ENCODE measurements at places on chromosomes 6 and 20. TPM values are rescaled to one million over a fixed set of nuclear protein-coding genes. Genes with fewer than 3 reads are reported as not detected.

DNA sequence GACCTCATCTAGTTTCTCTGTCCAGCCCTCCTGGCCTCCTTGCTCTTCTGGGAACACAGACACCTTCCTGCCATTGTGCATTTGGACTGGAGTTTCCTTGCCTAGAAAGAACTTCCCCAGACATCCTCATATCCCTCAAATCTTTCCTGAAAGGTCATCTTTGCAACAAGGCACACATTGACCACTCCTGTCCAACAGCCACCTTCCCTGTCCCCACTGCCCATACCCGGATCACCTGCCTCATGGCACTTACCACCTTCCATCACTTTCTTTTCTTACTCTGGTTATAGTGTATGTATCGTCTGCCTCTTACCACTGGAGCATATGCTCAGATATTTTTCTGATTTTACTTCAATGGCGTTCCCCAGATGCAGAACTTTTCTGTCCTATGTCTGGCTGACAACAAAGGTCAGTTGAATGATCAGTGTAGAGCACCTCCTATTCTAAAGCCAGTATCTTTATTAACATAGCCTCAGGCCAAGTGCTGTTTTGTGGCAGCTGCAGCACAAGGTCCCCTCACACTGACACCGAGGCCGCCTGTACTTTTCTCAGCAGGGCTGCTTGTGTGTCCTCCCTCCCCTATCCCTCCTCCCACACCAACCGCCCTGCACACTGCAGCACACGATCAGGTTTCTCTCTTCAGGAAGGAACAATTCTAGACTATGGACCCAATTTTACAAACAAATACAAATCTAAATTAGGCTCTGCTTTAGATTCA is 4.1 kb downstream of the HLA-C start:
- DNase-seq = no peak

The SESN1 gene
- total RNA-seq = 90.2 TPM

The PI3 gene
- total RNA-seq = 4.8 TPM

The SNX9 gene
- total RNA-seq = 39.9 TPM

The TSBP1 gene
- not detected for total RNA-seq

The CRISP3 gene
- total RNA-seq = 17.9 TPM

GRCh38 chr6:10586302-10586701 is 65.2 kb downstream of the GCNT2 start:
- no peak for DNase-seq

- no peak for DNase-seq
Measured at GRCh38 chr6:15121443-15121842, 124.4 kb upstream of the JARID2 start.

DNA sequence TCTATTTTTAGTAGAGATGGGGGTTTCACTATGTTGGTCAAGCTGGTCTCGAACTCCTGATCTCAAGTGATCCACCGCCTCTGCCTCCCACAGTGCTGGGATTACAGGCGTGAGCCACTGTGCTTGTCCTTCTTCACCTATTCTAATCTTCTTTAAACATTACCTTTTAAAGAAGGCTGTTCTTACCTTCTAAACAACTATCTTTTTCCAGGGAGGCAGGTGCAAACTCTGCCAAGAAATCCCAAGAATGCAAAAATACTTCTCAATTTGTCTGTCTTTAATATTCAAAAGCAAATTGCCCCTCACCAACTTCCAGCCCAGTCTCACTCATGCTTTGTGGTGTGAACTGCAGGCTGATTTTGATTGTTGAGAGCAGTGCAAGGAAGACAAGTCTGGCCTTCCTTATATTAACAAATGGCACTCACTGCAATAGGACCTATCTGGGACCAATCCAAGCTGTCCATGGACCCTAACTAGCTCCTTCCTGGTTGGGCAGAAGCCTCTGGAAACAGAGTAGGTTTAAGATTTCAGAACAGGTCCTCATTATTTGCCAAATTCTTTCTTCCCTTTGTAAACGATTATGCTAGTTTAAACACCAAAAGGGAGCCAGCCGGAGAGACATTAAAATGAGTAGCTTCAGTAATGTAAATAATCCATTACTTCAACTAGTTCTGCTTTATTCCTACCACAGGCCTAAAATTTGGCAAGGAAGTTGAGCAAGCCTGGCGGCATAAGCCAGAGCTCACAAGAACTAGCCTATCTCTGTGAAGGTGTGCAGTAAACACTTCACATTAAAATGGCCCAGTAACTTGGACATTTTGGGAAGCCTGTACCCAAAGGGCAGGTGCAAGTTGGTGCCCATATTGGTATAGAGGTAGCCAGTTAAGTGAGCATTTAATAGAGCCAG is 1.6 kb downstream of the SCAND1 start:
- DNase-seq = no peak

DNA sequence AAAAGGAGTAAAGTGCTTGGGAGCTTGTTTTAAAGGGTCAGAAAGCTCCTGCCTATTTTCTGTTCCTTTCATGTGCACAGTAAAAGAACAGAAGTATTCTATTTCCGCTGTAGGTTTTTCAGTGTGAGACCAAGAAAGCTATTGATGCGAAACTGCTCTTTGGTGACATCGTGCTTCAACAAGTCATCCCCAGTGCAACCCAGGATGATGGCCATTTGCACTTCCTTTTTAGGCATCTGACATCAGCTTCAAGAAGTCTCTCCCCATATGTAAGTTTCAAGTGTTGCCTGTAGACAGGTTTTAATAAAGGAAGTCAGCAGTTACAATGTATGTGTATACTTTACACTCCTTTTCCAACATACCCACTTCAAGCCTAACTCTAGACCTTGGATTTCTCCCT is 131.6 kb downstream of the RFX6 start:
- no peak for DNase-seq

The ADGRF4 gene
- total RNA-seq = 74.3 TPM

DNA sequence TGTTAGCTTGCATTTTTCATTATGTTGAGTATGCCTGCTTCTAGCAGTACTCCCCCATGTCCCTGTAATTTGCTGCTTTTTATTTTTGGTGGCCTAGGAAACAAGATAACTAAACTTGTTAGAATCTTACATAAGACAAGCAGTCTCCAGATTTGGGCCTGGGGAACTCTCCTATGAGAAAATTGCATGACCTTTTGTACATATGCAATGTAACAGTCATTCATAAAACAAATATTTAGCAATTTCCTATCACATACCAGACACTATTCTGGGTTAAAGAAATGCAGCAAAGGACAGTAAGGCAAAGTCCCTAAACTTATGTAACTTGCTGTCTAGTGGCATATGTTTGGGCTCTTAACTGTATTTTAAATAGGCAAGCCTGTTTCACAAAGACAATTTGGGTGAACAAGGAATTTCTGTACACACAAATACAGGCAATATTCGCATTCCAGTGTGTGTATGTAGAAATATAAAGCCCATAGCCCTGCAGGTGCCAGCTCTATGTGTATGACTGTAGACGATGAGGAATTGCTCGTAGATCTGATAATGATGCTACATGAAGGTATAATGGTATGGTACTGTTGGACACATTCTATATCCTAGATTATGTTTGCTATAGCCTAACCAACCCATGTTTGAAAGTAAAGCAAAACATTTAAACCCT is 305.2 kb upstream of the CITED2 start:
- no peak for DNase-seq

DNA sequence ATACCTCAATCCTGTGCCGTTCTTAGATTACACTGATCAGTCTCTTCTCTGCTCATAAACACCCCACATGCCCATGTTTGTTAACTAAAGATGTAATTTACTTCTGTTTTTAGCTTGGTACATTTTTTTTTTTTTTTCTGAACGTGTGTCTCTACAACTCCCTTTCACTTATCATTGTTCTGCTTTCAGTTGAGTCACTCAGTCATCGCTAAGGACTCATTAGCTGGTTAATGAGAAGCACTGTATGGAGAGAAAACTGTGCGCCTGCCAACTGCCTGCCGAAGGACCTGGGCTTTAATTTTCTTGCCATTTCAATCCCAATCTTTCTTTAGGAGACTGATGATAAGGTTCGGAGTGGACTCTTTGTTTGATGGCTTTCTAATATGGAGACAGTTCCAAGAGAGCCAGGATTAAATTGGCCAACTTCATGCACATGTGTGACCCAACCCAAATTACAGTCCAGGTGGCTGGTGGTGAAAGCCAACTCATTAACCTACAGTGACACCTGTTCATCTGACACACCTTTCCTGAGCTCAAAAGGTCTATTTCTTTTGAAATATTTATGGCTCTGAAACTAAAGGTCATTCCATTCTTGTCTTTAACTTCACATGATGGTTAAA is 334.1 kb downstream of the BCKDHB start:
- DNase-seq = no peak

The ACTL10 gene
- 4.9 TPM for total RNA-seq

GRCh38 chr20:54335299-54335698 is 127.4 kb downstream of the PFDN4 start:
- DNase-seq = no peak

The C20orf144 gene
- total RNA-seq = not detected

- DNase-seq = no peak
Measured at GRCh38 chr6:134168590-134169208, 116.3 kb upstream of the SLC2A12 start.

DNA sequence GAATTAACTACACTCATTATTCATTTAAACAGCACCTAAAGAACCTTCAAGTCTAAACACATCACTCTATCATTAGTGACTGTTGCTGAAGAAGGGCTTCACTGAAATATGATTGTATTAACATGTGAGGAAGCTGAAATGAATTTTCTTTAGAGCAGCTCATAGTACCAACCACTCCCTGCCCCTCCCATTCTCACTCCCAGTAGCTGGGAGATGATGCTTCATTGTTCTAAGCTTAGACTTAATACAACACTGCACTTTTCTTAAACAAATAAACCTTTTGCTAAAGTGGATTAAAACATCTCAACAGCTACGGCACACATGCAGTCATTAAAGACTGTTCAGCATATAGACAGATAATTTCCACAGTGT is 63.1 kb downstream of the ATXN1 start:
- DNase-seq = no peak

The SLPI gene
- 118 TPM for total RNA-seq

The FNDC1 gene
- not detected for total RNA-seq

The CRIP3 gene
- total RNA-seq = 2.6 TPM

GRCh38 chr6:141988954-141989705 is 143.6 kb upstream of the GJE1 start:
- DNase-seq = no peak

DNA sequence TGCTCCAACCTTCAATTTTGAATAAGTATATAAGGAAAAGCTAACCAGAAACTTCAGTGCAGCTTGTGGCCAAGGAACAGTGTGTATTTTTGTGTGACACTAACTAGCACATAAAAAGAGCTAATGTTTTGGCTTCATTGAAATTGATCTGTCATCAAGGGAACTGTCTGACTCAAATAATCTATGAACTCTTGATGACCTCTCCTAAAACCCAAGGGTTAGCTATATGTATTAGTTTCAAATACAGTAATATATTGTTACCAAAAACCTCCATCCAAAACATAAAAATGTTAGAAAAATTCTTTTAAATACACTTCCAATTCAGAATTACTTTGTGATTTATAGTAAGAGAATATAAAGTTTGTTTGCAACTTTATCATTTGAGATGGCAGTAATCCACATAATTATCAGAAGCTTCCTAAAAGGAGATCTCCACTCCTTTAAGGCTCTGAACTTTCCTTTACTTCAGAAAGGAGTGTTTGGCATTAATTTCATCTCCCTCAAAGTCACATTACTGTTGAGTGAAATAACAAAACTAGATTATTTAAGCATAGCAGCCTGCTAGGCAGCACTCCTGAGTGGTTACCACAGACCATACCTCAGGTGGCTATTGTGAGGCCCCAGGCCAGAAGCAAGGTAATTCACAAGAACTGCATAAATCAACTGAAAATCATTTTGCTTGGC is 46.3 kb upstream of the HSF2 start:
- no peak for DNase-seq

DNA sequence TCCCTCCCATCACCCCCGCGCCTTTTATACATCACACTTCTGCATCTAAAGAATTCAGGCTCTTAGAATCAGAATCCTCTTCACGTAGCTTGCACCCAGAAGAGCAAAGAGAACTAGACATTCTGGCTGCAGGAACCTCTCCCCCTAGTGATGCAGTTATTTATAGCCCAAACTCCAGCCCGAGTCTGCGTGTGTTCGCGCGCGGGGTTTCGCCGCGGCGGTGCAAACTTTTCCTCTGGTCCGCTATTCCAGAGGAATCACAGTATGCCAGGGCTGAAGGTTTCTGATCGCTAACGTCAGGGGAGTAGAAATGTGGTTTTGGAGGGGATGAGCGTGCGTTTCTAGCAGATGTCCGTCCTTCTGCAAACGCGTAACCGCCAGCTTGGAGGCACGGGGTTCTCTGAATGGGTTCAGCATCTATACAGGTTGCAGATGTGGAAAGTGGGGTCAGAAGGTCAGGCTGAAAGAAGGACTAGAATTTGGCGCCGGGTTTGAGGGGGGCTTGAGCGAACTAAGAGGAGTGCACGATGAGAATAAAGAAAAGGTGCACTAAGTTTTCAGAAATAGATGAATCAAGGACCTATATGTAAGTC is 1.8 kb downstream of the EPHA7 start:
- DNase-seq = no peak

The TCP11 gene
- total RNA-seq = not detected

DNA sequence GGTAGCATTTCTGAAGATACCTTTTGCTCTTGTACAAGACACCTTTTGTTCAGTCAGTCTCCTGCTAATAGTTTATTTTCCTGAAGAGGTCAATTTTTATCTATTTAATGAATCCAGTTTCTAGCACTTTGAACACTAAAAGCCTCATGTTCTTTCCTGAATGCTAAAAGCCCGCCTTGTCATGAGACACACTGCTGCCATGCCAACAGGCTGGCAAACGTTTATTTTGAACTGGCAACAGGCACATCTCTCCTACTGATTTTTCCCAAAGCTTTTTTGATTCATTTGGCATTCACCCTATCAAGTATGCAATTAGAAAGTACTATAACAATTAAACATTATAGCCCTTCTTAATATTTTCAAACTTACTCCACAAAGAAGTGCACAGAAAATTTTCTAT is 421.2 kb upstream of the EYS start:
- no peak for DNase-seq

- DNase-seq = no peak
Measured at GRCh38 chr20:62064770-62065673, 659 bp downstream of the TAF4 start.

The ARFGEF3 gene
- total RNA-seq = 12.1 TPM

- no peak for DNase-seq
Measured at GRCh38 chr6:22690446-22690845, 121.1 kb downstream of the HDGFL1 start.

DNA sequence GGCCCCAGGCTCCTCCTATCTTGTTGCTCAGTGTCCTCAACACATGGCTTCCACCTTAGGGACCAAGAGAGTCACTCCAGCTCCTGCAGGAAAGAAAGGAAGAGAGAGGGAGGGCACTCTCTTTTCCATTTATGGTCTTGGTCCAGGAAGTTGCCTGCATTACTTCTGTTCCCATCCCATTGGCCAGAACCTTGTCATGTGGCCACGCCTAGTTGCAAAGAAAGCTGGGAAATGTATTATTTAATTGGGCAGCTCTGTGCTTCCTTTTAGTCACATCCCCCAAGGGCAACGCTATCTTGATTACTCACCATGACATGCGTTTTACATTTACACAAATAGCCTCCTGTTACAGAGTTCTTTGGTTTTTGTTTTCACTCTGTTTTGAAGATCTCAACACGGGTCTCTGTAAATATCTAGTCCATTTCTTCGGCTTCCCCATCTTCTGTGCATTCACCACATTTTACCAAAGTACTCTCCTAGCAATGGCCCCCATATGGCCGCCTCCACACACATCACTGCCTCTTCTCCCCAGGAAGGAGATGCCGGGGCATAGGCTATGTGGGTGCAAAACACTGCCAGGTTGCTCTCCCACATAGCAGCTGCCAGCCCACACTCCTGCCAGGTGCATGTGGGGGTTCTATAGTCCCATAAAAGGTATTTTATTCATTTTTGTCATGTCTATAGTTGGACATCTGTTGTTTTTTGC is 35.7 kb upstream of the ZMYND8 start:
- no peak for DNase-seq
